ENCODE measurements at places on chromosomes 6 and 20.

GRCh38 chr6:112923940-112924587 is 576.9 kb downstream of the RFPL4B start:
- no peak for DNase-seq

DNA sequence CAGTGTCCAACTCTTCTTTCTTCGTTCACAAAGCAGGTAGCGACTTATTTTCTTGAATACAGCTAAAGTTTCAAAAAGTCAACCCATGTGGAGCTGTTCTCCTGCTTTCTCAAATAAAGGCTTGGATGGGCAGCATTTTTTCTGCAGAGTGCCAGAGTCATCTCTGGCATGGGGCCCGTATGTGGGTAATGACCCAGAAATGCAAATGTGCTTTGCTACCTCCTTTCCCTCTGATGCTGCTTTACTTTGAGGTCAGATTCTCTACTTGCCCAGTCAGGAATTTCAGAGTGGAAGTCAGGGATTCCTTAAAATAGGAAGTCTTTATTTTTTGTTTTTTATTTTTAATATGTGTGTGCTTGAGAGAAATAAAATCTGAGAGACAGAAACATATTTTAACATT is 4.9 kb downstream of the NKAIN2 start:
- peak; percentile 73 for DNase-seq

DNA sequence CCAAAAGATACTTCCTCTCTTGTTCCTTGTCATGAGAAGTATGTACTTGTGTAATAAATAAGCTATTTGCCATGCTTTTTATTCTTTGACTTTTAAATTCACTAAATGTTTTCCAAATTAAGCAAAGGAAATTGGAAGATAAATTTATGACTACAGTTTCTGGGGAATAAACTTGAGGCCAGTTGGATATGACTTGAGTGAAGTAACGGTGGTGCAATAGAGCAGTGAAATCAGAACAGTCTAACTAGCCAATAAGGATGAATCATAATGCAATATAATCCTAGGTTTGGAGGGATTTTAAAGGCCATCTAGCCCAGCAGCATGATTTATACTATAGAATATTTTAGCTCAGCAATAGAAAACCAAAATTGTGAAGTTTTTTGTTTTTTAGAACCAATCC is 183.8 kb upstream of the TCF21 start:
- no peak for DNase-seq

GRCh38 chr6:20364327-20364726 is 37.4 kb upstream of the E2F3 start:
- no peak for DNase-seq

- DNase-seq = no peak
These were observed 445.8 kb upstream of the ADGRB3 start for GRCh38 chr6:68189217-68189815.

DNA sequence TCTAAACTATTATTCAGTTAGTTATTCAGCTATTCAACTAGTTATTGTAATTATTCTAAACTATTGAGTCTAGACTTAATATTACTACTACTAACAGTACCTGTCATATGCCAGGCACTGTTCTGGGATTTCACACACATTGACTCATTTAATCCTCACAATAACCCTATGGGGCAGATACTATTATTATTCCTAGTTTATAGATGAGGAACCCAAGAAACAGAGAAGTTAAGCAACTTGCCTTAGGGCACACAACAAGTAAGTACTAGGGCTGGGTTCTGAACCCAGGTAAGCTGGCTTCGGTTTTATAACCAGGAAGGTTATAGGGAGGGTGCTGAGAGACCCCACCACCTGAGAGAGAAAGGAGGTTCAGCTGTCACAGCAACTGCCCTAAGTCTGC is 7.8 kb downstream of the TEAD3 start:
- no peak for DNase-seq

Data from NCI-H146 (cell line).